ENCODE measurements at places on chromosomes 16 and 17.

DNA sequence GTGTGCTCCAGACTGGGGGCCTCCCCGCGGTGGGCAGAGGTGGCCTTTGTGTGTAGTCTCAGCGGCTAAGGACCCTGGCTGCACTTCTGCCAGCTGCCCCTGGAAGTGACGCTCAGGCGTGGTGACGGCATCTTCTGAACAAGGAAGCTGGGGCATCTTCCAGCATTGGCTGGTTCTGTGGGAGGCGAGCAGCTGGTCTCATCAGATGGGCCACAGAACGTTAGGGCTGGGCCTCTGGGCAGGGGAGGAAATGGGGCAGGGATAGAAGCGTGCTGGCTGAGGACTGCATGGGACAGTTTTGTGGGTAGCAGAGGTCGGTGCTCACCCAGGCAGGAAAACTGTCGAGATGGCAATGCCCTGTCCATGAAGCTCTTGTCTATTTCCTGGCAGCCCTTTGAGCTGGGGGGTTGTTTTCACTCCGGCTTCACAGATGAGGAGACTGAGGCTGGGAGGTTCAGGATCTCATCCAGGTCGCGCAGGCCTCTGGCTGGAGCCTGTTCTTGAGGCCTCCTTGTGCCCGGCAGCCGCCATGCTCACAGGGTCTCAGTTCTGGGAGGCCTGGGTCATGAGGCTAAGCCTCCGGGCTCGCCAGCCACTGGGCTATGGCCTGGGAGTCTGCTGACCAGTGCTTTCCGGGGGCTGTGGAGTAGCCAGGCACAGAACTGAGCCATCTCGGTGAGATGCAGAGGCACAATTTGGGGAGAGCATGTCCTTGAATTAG lies 16.3 kb downstream of the IRF8 start:
- DNase-seq = no peak

DNA sequence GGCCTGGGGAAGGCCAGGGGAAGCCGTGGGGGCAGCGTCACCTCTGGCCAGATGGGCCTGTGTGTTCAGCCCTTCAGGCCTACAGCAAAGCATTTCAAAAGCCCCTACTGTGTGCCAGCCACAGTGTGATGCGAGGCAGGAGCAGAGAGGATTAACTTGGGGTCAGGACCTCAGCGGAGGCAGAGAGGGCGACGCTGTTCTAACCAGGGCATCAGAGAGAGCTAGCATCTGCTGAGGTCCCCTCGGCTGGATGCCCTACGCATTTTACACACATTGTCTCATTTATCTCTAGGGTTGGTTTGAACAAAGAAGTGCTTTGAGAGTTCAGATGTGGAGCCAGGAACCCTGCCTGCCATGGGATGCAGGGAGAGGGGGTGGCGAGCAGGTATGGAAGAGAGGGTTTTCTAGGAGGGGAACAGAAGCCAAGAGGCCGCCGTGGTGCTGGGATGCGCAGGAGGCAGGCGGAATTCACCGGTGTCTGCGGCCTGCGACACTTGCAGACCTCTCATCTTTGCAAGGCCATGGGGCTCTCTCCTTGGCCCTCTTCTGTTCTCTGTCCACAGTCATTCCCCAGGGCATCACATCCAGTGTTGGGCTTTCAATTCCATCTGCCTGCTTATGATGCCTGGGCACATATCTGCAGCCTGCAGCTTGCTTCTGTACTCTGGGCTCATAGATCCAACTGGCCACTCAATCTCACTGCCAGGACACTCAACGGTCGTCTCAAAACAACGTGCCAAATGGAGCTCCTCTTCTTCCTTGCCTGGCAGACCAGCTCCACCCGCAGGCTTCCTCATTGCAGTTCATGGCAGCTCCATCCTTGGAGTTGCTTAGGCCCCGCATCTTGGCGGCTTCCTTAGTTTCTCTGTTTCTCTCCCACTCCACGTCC lies 8.1 kb upstream of the NKD1 start:
- DNase-seq = no peak

DNA sequence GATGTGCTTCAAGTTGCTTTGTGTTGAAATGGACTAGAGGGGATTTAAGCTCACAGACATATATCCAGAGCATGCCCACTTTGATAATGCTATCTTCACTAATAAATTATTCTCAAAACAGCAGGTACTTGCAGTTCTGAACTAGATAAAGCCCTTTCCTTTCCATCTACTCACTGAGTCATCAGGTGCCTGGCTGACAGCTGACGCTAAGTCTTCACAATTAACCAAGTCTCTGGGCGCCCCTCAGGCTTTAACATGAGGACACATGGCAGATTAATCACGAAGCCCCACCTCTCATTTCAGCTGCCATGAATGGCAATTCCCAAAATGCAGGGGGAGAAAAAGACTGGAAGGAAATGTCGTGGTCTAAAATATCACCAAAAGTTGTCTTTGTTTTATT lies 29.5 kb upstream of the CRISPLD2 start:
- no peak for DNase-seq

- no peak for DNase-seq
These were observed 98.2 kb downstream of the AXIN2 start for GRCh38 chr17:65463242-65463641.

- no peak for DNase-seq
These were observed 77.6 kb upstream of the MED9 start for GRCh38 chr17:17398943-17399926.

DNA sequence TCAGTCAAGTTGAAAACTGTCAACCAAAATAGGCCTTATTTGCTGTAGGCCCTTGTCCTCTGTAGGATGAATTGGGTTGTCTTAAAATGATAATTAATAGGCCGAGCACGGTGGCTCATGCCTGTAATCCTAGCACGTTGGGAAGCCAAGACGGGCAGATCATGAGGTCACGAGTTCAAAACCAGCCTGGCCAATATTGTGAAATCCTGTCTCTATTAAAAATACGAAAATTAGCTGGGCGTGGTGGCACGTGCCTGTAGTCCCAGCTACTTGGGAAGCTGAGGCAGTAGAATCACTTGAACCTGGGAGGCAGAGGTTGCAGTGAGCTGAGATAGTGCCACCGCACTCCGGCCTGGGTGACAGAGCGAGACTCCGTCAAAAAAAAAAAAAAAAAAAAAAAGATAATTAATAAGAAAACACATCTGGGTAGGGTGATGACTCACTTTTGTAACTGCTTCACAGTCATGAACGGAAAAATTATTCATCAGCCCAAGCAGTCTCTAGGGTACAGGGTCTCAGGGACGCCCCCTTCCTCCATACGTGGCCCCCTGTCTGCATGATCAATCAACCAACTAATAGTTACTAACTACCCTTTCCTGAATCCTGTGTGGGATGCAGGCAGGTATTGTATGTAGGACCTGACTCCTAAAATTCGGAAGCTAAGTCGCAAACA lies 137.0 kb upstream of the RCVRN start:
- DNase-seq = no peak

- no peak for DNase-seq
These were observed 1.5 kb upstream of the NHERF1 start for GRCh38 chr17:74746922-74747321.

DNA sequence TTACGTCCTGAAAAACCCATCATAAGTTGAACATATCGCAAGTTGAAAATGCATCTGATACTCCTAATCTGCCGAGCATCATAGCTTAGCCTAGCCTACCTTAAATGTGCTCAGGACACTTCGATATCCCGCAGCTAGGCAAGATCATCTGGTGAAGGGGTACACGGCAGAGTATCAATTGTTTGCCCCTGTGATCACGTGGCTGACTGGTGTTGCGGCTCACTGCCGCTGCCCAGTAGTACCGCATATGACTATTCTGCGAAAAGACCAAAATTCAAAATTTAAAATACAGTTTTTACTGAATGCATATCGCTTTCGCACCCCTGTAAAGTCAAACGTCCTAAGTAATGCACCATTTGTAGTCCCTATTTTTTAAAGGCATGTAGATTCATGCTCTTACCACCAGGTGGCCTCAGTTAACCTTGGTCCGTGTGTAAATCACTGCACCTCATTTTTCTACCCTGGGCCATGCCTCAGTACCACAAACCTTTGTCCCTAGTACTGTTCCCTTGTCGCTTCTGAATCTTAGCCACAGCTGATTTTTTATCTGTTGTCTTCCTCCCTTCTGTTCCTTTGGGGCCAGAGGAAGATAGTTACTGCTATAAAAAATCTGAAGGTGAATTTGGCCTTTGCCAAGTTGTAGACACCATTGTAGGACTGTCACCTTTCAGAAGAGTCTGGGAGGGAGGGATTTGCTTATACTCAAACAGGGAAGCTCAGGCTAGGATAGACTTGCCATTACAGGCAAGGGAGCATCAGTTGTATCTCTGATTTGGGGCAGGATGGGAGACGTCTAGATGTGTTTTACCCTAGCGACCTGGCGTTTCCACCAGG lies 34.4 kb downstream of the WWP2 start:
- DNase-seq = peak; percentile 67

GRCh38 chr16:85055493-85056210 lies 28.1 kb downstream of the KIAA0513 start:
- DNase-seq = peak; percentile 56

DNA sequence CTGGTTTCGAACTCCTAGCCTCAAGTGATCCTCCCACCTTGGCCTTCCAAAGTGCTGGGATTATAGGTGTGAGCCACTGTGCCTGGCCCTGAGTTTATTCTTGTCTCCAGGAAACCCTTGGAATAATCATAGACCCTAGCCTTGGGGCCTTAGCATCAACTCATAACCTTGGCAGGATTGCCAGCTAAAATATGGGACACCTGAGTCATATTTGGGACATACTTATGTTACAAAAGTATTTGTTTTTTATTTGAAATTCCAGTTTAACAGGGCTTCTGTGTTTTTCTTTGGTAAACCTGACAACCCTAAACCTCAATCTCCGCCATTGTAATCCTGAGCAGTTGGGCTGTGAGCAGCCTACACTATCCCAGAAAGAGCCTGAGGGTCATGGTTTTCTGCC lies 28.6 kb upstream of the TNS4 start:
- DNase-seq = no peak

- DNase-seq = no peak
These were observed 108.9 kb downstream of the MAP2K6 start for GRCh38 chr17:69523244-69523861.

DNA sequence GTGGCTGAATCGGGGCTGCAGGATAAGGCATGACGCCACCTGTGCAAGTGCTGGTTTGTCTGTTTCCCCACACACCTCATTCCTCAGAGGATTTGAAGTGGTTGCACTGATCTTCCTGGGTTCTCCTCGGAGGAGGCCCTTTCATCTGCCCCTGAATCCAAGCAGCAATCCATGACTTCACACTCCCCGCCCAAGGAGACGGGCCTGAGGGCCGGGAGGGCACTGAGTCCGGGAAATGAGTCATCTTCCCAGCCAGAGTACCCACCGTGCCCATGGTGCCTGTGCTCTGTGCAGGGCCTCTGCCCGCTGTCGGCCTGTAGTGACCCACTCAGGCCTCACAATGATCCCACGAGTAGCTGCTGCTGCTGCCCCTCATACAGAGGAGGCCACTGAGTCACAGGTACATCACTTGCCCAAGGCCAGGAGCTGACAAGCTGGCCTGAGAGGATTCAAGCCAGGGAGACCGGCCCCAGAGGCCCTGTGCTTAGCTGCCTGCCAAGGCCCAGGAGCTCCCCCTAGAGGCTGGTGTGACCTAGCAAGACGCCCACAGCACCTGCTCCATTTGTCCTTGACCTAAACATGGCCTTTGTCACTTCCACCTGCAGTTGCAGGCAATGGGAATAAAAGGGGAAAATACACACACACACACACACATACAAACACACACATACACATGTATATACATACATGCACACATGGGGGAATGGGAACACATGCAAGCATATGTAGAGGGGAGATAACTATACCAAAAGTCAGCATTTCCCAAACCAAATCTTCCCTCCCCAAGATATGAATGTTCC lies 240.0 kb downstream of the C16orf95 start:
- peak; percentile 47 for DNase-seq

- no peak for DNase-seq
These were observed 5.0 kb upstream of the CACNG5 start for GRCh38 chr17:66829883-66830282.

DNA sequence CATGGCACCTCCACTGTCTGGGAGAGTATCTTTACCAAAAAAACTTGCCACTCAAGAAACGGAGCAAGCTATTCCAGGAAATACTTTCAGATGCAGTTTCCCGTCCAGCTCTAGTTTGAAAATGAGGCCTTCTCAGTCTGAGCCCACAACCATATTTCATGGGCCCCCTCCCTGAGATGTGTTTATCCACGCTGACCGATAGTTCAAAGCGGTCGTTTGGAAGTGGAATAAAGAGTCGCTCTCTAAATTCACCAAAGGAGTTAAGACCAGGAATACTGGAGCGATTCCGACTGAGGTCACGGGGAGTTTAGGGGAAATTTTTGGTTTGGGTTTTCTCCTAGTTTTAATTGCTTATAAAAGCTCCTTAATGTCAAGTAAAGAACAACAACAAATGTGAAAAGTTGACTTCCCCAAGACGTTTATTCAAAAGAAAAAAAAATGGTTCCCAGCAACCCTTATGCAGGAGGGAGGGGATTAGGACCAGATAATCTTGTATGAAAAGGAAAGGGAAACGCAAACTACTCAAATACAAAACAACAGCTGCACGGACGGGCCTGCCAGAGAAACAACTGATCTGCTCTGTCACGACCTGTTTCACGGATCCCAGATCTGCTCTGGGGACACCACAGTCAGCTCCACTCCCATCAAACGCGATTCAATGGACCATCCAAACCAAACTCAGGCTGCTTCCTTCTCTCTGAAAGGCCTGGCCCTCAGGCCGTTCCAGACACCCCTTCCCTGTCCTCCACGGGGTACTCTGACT lies 77.1 kb downstream of the MRM3 start:
- no peak for DNase-seq

- DNase-seq = no peak
These were observed 175.2 kb upstream of the SALL1 start for GRCh38 chr16:51326131-51326856.

DNA sequence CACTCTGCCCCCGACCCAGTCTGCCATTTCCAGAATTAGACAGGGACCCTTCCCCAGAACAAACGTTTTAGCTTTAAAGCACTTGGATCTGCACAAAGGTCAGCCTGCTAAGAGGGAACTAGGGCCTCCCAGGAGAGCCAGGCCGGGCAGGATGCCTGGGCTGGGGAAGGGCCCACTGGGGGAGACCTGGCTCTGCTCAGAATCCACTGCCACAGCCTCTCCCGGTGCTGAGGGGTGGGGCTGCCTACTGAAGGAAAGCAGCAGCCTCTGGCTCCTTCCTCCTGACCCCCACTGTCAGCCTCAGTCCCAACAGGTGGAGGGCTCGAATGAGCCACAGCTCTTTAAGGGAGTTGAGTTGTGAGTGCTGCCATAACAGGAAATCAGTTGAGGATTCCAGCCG lies 1.7 kb downstream of the YBX2 start:
- DNase-seq = no peak

DNA sequence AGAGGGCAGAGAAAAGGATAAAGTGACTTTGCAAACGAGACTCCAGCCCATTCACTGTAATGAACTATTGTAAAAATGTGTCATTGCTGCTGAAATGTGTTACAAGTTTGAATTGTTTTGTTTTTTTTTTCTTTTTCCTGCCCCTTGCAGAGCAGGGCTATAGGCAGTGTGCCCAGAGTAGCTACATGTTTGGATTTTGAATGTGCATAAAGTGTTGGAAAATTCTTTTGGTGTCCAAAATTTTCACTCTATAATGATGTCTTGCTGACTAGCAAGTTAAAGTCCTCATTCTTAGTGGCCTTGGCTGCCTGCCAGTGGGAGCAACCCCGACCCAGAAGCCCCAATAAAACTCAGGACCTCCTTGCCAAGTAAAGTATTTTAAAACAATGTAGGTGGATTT lies 66.5 kb downstream of the IGF2BP1 start:
- DNase-seq = no peak

All from CD4-positive, CD25-positive, alpha-beta regulatory T cell (primary cell).